ENCODE measurements at places on chromosomes 1 and 21.

DNA sequence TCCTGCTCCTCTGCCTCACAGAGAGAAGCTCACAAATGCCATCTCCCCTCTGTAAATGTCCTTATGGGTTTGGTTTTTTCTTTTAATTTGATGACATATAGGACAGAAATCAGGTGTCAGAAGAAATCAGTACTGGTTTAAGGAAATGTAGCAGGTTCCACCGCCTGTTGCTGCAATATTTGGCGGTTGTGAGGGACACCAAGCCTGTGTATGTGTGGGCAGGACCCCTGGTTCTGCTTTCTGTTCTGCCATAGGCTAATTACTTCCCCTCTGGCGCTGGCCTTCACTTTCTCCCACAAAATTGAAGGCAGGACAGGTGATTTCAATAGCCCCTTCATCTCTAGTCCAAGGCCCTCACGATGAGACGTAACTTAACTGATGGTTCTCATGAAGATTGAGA lies 69.2 kb downstream of the PRDM2 start:
- no peak for DNase-seq

DNA sequence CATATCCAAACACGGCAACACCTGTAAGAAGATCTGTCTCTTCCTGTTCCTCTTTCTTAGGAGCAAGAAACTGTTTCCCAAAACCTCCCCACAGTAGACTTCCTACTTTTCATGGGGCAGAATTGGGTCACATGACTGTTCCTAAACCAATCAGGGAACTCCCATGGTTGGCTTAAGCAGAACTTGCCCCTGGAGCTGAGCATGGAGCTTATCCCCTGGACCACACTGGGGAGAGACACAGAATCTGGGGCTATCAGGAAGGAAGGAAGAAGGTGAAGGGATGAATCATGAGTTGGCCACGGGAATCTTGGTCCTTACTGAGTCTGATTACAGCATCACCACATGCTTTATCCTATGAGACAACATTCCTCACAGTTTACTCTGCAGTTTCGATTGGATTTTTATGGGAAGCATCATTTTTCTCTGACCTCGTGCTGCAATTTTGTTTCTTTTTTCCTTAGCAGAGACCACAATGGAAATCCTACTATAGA lies 81.8 kb downstream of the CDC7 start:
- DNase-seq = no peak

GRCh38 chr1:219988387-219988786 lies 57.9 kb downstream of the EPRS1 start:
- no peak for DNase-seq

GRCh38 chr1:195763907-195764374 lies 844.3 kb downstream of the KCNT2 start:
- DNase-seq = no peak

- DNase-seq = no peak
These were observed 5.4 kb downstream of the PNRC2 start for GRCh38 chr1:23964790-23965740.

DNA sequence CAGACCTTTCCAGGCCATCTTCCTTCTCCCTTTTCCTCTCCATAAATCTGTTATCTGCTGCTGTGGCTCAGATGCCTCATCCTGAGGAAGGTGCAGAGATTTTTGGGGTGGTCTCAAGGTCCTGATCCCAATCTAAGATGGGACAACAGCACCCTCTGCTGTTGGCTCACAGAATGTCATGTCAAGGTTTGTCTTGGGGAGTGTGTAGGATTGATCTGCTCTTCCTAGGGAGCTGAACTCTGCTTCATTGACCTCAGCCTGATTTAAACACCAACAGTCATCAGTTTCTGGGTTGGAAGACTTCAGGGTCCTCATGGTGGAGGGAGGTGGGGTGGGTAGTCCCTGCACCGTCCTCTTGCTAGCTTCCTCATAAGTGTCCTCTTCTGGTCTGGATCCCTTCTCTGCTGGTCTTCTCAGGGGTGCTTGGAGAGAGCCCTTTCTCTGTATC lies 62.8 kb upstream of the LAX1 start:
- peak; percentile 48 for DNase-seq

- no peak for DNase-seq
These were observed 459 bp downstream of the CAPZB start for GRCh38 chr1:19484798-19485361.

- no peak for DNase-seq
These were observed 87.2 kb downstream of the MRPL37 start for GRCh38 chr1:54287176-54287650.

DNA sequence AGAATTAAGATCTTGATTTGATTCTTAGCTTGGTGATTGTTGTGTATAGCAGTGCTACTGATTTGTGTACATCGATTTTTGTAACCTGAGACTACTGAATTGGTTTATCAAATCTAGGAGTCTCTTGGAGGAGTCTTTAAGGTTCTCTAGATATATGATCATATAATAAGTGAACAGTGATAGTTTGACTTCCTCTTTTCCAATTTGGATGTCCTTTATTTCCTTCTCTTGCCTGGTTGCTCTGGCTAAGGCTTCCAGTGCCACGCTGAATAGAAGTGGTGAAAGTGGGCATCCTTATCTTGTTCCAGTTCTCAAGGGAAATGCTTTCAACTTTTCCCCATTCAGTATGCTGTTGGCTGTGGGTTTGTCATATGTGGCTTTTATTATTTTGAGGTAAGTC lies 61.5 kb upstream of the LYST start:
- no peak for DNase-seq

- DNase-seq = no peak
These were observed 18.7 kb downstream of the HEYL start for GRCh38 chr1:39620659-39621165.

DNA sequence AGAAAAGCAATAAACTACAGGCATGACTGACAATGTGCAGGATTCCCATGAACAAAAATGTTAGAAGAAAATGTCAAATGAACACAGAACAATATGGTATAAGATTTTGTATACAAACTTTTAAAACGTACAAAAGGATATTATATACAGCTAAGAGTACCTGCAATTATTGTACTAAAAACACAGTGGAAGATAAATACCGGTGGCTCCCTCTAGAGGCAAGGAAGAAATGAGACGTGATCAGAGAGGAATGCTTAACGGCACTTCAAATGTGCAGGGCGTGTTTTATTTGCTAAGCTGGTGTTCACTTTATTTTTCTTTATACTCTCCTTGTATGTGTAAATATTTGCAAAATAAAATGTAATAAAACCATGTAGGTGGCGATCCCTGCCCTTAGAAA lies 191.8 kb upstream of the SAMSN1 start:
- no peak for DNase-seq

DNA sequence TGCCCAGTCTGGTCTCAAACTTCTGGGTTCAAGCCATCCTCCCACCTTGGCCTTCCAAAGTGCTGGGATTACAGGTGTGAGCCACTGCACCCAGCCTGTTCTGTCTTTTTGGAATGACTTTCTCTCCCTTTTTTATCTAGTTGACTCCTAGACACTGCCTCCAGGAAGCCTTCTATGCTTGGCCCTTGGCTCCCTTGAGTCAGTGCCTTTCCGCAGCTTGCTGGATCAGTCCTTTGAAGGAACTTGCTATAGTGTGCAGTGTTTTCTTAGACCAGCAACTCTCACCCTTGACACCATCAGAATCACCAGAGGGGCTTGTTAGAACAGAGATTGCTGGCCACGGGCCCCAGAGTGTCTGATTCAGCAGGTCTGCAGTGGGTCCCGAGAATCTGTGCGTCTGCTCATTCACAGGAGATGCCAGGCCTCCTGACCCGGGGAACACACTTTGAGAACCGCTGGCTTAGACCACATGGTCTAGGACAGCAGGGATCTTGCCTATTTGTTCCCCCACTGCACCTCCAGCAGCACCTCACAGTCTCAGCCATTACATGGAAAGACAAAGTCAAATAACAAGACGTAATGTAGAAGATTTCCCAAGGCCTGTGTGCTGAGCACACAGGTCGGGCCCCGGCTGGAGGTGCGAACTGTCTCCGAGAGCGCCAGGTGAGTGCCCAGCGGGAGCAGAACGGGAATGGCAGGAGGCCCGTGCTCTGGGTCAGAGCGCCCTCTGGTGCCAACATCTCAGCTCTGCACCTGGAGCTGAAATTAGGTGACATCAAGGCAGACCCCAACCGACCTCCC lies 27.4 kb upstream of the CTPS1 start:
- peak; percentile 47 for DNase-seq

DNA sequence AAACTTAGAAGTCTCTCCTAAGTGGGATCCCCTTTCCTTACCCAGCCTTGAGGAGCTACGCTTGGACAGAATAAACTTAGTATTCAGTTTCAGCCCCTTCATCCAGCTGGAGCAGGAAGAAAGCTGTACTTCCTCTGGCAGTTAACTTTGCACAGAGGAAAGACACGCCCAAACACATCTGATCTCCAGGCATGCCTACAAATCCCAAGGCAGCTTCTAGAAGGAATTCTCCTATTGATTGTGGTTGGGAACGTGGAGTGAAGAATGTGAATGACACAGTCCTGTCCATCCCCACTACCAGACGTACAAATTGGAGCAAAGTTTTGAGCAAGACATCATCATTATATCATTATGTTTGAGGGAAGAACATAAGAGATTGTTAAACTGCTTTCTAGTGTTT lies 6.6 kb upstream of the AK4 start:
- DNase-seq = no peak

GRCh38 chr1:67609577-67610341 lies 75.2 kb upstream of the GADD45A start:
- no peak for DNase-seq

DNA sequence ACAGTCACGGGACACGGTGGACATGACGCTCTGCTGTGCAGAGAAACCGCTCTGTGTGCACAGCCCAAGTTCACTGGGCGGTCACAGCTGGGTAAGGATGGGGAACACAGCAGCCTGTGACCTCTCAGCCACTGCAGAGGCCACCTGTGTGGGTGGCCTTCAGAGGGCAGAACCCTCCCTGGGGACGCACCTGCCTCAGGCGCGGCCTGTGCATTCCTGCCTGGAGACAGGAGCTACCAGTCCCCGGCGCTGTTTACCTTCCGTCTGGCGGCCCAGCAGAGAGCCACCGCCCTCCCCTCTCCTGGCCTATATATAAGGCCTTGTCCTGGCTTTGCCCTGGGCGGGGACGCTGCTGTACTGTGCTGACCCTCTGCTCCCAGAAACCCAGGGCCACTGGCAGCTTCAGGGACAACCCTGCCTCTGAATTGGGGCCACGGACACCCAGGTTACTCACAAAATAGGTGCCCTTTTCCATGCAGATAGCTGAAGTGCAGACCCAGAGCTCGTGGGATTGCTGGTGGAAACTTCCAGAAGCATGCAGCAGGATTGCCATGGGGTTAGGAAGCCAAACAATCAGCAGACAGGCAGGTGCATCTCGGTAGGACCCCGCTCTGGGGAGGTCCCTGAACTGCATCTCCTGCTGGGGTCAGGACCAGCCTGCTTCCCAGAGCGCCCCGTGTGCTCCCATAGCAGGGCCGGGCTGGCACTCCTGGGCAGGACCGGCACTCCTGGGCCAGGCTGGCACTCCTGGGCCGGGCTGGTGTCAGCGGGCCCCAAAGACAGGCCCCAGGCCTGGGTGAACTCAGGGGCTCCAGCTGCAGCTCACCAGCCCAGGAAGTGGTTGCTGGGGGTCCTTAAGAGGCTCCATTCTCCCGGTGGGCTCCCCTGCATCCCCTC lies 83.6 kb downstream of the SIK1 start:
- no peak for DNase-seq

DNA sequence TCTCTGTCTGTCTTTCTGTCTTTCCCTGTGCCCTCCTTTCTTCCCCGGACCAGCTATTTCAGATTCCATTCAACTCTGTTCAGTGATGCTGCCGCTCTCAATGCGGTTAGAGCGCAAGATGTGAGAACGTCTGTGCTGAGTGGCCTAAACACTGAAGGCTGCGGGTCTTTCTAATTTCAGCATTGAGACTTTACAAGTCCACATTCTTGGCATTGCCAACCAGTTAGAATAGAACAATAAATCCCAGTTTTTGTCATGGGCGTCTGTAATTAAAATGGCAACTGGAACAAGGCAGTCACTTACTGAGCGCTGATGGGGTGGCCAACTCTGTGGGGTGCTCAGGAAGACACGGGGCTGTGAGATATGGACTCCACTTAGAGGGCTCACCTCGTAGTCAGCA lies 112.8 kb downstream of the DHRS3 start:
- DNase-seq = no peak

DNA sequence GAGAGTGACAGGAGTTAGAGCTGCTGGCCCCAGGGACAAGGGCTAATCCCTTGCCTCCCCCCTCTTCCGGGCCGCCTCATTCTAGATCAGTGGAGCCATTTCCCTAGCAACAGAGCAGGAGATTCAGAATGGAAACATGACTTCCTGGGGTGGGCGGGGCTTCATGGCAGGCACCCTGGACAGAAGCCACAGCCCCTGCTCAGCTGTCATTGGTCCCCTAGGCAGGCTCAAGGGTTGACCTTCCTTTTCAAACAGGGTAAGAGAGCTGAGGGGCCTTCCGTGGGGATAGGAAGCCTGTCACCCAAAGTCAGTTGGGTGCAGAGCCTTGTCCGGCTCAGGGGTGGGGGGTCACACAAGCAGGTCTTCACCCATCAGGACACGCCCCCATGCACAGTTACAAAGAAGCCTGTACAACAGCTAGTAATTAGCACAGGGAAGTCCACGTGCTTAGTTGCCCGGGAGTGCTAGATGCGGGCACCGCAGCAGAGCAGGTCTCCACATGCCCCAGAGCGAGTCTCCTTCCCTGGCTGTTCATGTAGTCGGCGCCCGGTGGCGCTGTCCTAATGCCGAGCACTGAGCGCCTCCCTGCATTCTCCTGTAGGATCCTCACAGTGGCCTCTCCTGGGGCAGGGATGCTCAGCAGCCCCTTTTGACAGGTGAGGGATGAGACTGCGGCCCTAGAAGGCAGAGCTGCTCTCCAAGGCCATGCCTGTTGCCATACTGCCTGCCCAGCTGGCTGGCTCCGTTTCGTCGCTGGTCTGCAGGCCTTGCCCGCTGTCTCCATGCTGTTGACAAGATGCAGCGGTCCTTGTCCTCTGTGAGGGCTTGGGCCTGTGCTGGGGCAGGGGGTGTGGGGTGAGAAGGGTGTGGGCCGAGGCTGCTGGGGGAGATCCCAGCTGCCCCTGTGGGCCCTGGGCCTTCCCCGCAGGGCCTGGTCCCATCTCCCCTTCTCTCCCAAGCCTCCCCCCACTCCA lies 5.1 kb downstream of the TMEM201 start:
- no peak for DNase-seq

DNA sequence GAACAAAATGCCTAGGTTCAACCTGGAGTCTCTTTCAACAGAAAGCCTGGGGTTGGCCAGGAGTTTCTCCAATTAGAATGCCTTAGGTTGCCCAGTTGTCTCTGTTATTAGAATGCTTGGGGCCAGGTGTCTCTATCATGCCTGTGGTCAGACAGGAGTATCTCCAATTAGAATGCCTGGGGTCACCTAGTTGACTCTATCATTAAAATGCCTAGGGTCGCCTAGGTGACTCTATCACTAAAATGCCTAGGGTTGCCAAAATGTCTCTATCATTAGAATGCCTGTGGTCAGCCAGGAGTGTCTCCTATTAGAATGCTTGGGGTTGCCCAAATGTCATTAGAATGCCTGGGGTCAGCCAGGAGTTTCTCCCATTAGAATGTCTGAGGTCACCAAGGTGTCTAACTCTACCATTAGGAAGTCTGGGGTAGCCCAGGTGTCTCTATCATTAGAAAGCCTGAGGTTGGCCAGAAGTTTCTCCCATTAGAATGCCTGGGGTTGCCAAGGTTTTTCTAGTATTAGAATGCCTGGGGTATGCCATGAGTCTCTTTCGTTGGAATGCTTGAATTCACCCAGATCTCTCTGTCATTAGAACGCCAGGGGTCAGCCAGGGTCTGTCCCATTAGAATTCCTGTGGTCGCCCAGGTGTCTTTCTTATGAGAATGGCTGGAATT lies 57.9 kb downstream of the RNF187 start:
- no peak for DNase-seq

All from activated B cell treated with CpG ODN at 0.5 μM for 24 hours (primary cell).